ENCODE measurements at places on chromosomes 3 and 15.

DNA sequence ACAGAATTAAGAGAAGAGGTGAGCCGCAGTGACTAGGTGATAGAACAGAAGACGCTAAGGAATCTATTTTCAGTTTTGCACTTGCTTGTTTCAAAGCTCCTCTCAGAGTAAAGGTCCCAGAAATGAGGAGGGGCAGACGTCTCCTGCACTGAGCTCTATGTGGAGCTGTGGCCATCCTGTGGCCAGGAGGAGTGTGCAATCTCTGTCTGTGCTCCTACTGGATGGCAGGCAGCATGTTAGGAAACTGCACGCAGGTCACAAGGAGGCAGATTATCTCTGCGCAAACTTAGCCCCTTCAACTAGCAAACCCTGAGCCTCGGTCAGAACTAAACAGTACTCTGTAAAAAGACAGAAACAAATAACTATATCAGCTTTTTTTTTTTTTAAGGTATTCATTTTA is 31.1 kb upstream of the PPIB start:
- DNase-seq = no peak

- DNase-seq = no peak
Measured at GRCh38 chr3:39810647-39811161, 1.3 kb downstream of the MYRIP start.

DNA sequence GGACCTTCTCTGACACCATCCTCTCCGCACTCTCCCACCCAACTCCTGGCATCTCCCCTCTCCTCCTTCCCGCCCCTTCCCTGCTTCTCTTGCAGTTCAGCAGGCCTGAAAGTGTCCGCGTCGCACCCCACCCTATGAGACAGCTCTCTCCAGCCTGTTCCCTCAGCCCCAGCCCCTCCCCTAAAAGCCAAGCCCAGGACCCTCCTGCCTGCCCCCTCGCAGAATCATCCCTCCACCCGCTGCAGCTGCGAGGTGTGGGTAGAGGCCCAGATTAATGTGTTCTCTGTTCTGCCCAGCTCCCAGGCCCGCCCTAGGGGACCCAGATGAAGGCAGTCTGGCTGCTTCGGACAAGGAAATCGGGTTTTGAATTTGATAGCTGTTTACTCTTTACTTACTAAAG is 410 bp downstream of the PRR23E start:
- no peak for DNase-seq

GRCh38 chr3:52442409-52443267 is 2.3 kb downstream of the SEMA3G start:
- DNase-seq = no peak

- DNase-seq = no peak
Measured at GRCh38 chr15:43144512-43144911, 11.1 kb downstream of the TMEM62 start.

DNA sequence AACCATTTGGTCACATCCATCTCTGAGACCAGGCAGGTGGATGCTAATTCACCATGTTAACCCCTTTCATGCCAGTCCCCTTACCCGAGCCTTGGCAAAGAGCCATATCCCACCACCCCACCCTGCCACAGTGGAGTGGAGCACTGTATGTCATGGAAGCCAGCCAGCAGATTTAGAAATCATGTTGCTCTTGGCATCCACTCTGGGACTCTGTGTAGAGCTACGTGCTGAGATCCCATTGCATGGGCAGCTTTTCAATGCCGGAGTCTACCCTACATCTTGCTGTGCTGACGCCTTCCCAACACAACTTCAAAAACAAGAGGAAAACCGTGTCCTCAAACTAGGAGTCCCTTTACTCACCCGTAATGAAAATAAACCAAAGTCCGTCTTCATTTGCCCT is 131.0 kb downstream of the NTRK3 start:
- no peak for DNase-seq

DNA sequence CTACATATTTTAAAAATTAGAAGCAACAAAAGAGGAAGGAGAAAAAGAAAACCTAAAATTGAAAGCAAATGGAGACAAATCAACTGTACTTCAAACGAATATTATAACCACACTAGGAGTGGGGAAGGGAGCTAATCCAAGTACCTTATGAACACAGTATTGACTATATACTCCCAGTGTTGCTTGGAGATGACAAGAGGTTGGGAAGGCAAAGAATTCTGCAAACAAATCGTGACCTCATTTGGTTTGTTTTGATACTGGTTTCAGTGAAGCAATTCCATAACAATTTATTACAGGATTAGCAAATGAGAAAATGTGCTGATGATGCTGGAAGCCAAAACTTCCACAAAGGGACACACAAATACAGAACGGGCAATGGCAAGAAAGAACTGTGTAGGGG is 268.1 kb downstream of the ULK4 start:
- no peak for DNase-seq

GRCh38 chr15:92117261-92117731 is 263.8 kb downstream of the SLCO3A1 start:
- no peak for DNase-seq

- peak; percentile 31 for DNase-seq
Measured at GRCh38 chr3:82133070-82133606, 371.7 kb upstream of the GBE1 start.

DNA sequence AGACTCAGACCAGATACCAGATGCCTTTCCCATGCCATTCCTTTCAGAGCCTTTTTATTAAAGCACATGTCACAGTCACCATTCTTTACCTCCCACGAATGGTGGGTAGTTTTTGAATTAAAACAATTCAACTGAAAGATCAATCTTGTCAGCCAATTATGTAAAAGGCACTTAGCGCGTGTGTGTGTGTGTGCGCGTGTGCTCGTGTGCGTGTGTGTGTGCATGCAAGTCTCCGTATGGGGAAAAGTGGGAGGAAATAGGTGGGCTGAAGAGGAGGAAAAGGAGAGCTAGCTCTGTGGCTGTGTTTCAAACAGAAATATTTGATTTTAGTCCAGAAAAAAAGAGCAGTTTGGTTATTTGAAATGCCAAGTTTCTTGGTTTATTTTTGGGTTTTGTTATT is 177.2 kb downstream of the KCNAB1 start:
- DNase-seq = no peak

DNA sequence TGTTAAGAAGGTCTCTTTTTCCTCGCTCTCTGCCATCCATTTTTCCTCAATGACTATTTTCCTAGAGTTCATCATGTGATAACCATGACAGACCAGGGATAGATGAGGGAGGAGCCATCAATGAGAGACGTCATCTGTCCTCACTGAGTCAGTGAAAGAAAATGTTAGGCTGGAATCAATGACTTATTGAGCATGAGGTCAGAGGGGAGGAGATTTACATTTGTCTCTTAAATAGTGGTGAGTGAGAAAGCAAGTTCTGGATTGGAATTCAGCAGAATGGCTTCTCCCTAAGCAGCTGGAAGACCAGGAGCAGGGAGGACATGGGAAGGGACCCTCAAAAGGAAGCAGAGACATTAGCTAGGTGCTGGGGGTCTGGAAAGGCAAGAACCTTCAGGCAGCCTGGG is 28.2 kb upstream of the USP3 start:
- no peak for DNase-seq

DNA sequence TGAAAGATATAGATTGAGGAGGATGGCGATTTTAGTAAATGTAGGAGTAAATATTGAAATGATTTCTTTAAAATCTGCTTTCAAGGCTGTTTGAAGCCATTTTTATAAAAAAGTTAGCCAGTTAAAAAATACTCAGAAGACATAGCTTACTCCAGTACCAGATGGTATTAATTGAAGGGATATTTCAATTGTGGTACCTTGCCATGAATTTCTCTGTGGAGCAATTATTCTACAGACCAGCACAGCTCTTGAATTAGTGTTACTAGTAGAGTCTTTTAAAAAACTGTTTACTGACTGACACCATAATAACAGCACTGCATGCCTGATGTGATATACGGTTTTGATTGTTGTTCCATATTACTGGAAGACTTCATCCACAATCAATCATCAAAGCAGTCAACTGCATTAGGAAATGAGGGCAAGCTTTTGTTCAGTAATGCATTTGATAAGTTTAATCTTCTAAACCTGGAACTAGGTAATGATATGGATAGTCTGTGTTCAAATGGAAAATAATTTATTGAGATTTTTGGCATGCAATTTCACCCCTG is 106.4 kb downstream of the MFSD1 start:
- DNase-seq = no peak

- DNase-seq = no peak
Measured at GRCh38 chr3:21330293-21330692, 420.7 kb downstream of the ZNF385D start.

DNA sequence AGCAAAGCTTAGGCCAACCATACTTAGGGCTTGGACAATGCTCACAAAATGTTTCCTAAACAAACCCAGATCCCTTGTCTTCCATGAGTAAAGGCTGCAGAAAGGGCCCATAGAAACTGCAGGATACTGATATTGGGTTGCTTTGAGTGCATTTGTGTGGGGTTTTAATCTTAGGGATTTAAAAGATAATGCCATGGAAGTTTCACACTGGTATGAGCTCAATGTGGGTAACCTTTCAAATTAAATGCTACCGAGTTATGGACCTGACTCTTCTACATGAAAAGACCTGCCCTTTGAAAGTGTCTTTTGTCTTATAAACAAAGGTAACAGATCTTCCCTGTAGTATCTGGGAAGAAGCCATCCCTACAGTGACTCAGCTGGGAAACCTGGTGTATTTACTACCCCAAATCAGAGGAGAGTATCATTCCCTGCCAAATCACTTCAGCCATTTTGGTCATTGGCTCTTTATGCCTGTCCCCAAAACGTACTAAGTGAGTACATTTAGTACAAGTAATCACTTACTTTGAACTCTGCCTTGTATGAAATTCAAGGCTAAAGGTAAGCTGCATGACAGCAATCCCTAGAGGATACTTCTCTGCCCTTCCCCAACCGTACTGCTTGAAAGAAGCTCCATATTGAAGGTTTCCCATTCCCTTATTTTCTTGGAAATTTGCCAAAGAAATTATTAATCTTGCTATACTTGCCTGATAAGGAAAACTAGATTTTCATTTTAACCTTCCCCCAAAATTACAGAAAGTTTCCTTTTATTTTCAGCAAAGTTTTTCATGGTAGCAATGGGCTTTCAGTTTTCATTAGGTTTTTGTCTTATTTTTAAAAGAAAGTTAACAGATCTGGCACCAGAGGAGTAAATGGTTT is 7.2 kb downstream of the TM4SF1 start:
- peak; percentile 21 for DNase-seq

- no peak for DNase-seq
Measured at GRCh38 chr15:73838831-73839426, 34.4 kb upstream of the TBC1D21 start.

DNA sequence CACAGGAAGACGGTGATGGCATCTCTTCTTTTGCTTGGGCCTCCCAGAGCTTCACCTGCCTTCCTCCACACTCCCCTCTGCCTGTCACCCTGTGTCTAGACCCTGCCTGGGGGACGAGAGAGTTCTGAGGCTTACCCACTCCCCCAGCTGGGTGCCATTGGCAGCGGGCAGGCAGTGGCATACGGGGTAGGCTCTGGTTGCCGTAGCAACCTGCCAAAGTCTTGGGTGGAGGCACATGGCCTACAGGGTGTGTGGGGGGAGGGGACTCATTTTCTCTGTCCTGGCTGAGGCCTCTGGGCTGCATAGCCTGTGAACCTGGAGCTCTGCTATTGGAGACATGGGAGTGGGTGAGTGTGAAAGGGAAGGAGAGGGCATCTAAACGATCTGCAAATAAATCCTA is 4.4 kb downstream of the INSYN1 start:
- DNase-seq = no peak

- DNase-seq = peak; percentile 2
Measured at GRCh38 chr15:69265347-69265955, 33.3 kb upstream of the PAQR5 start.

GRCh38 chr15:43347114-43347513 is 16.7 kb upstream of the LCMT2 start:
- DNase-seq = no peak

DNA sequence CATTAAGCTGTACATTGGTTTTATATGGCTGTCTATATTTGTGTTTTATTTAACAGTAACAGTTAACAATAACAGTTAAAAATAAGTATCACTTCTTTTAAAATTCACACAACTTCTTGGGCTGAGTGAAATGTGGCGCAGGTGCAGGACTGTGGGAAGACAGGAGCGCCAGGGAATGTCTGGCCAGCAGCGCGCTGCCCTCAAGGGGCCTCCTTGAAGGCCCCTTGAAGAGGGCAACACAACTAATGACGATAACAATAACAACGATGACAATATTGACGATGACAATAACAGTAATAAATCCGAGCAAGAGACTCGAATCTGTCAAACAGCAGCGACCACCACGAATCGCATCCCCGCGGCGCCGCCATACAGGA is 411 bp upstream of the PPP2R3A start:
- peak; percentile 49 for DNase-seq

- DNase-seq = no peak
Measured at GRCh38 chr15:58900631-58901030, 32.8 kb downstream of the SLTM start.

- DNase-seq = peak; percentile 74
Measured at GRCh38 chr15:63466378-63467192, 37.8 kb upstream of the USP3 start.

DNA sequence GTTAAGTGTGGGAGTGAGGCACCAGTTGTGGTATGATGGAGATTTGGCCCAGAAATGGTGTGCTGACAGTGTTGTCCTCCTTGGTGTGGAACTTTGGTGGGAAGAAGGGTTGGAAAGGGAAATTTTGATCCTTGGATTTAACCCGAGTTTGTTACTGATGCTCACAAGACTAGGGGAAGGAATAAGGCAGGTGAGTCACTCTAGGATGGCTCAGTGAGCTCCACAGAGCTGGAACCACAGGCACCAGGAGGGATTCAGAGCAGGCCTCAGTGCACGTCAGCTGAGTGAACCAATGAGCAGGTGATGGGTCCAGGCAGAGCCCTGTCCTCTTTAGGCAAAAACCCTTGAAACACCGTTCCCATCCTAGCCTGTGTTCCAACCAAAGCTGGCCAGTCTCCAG is 11.4 kb downstream of the CHRD start:
- no peak for DNase-seq

DNA sequence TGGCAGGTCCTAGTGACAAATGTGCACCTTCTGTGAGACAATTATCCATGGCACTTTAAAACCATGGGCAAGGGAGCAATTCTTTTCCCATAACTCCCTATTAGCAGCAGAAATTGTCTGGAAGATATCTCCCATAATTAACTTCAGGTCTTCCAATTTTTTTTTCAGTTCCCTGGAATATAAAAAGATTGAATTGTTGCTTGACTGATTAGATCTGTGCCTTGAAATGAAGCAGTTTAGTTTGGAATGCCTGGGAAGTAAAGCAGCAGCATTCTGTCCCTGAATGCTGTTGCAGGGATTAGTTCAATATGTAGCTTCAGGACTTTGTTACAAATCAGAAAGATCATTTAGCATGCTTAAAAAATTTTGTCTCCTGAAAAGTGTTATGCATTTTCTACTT is 137.0 kb upstream of the GOLGA6L4 start:
- DNase-seq = no peak

- no peak for DNase-seq
Measured at GRCh38 chr3:29503958-29504357, 223.1 kb downstream of the RBMS3 start.

GRCh38 chr3:63937661-63938651 is 25.8 kb upstream of the SCAANT1 start:
- DNase-seq = no peak

GRCh38 chr3:129549006-129549800 is 6.2 kb downstream of the H1-8 start:
- no peak for DNase-seq
